T-cell (primary cell): ENCODE measurements at places on chromosomes 13 and 19. TPM values are rescaled to one million over a fixed set of nuclear protein-coding genes. Genes with fewer than 3 reads are reported as not detected.

DNA sequence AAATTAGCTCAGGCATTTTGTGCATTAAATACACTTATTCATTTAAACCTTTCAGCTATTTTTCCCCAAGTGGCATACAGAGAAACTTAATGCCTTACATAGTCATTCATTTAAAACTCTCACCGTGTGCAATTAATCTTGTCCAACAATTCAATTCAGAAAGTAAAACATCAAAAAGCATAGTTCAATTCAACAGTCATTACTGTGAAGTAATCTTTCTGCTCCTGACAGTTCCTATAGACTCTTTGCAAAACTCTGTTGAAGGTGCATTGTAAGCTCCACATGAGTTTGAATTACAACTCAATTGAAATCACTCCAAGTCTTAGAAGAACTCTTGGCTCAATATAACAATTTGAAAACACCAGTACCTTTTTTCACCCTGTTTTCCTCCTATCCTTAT is 228.3 kb downstream of the DACH1 start:
- H3K27me3 ChIP-seq = no peaks in the 10 kb centered on the region
- no peaks in the 10 kb centered on the region for H3K36me3 ChIP-seq
- no peaks in the 10 kb centered on the region for H3K4me1 ChIP-seq
- H3K4me3 ChIP-seq = no peak overlapping the region

DNA sequence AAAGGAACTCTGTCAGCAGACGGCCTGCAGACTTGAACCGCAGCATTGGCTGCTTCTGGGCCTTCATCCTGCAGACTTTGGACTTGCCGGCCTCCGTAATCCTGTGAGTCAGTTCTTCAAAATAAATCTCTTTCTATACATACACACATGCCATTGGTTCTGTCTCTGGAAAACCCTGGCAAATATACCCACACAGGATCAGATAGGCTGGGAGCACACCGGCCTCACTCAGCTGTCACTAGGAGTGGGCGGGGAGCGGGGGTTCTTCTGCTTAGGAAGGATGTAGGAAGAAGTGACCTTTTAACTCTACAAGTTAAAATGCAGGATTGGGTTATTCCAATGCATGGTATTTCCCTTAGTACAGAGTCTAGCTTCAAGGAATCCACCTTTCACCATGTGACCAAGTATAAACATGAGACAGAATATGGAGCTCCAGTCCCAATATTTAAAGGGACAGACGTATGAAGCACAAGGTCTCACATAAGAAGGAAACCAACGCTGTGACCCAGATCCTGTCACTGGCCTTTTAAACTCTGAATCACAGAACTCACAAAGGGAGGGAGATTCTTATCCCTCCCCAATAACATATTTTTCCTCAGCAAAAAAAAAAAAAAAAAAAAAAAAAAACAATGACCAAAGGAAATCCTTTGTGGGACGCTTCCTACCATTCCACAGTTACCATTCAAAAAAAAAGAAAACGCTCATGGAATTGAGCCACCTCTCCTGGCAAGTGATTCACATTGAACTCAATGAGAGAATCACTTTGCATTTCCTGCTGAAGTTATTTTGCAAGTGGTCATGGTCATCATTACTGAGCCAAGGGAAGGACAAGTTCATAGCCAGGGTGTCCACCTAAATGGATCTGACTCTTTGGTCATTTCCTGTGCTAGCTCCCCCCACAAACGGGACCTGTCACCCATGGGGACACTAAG is 352.9 kb downstream of the FOXO1 start:
- DNase-seq = no peak
- peaks cover 27% of the 10 kb centered on the region for H3K4me1 ChIP-seq
- no peak overlapping the region for H3K27ac ChIP-seq
- no peaks in the 10 kb centered on the region for H3K27me3 ChIP-seq
- no peaks in the 10 kb centered on the region for H3K36me3 ChIP-seq
- no peak overlapping the region for H3K4me3 ChIP-seq

DNA sequence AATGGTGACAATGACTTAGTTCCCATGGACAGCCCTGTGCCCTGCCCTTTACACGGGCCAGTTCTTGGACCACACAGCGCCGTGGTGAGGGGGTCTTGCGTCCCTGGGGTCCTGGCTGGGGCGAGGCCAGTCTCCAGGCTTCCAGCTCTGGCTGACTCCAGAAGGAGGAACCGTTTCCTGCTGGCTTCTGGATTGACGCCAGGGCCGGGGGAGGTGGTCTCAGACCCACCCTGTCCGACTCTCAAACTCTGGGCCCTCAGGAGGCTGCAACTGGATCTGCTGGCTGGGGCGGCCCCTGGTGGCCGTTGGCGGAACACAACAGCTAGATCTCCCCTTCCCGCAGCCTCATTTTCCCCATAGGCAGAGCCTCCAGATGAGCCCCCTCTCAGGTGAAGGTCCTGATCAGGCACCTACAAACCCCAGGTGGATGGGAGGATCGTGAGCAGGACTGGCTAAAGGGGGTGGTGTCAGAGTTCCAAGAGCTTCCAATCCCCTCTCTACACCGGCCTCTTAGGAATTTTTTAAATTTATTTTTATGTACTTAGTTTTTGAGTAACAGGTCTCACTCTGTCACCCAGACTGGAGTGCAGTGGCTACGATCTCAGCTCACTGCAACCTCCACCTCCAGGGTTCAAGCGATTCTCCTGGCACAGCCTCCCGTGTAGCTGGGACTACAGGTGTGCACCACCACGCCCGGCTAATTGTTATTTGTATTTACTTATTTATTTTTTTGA is 8.0 kb downstream of the CCDC194 start:
- H3K4me1 ChIP-seq = peaks cover 17% of the 10 kb centered on the region
- no peak overlapping the region for H3K4me3 ChIP-seq
- no peaks in the 10 kb centered on the region for H3K27me3 ChIP-seq
- H3K36me3 ChIP-seq = no peaks in the 10 kb centered on the region

The TUBB4A gene
- 7.6 TPM for total RNA-seq

The PCDH20 gene
- not detected for total RNA-seq

The CGB5 gene
- not detected for total RNA-seq

The FFAR1 gene
- total RNA-seq = 0.35 TPM
